ENCODE measurements at places on chromosomes 1 and 21. TPM values are rescaled to one million over a fixed set of nuclear protein-coding genes. Genes with fewer than 3 reads are reported as not detected.

VWA5B1 gene
- polyA plus RNA-seq, result 4.5 TPM

LY9 gene
- polyA plus RNA-seq, result 0.15 TPM

CLCNKB gene
- 1.1 TPM for polyA plus RNA-seq

INSRR gene
- 0.70 TPM for polyA plus RNA-seq

HFM1 gene
- 7.1 TPM for polyA plus RNA-seq

DHCR24 gene
- 122 TPM for polyA plus RNA-seq

CR1 gene
- polyA plus RNA-seq, result 0.23 TPM

GRCh38 chr1:186212568-186213224 is 162.4 kb downstream of the TPR start:
- DNase-seq, result peak; percentile 69

- DNase-seq, result no peak
Measured at GRCh38 chr1:30879126-30879786, 29.3 kb downstream of the SDC3 start.

DNA sequence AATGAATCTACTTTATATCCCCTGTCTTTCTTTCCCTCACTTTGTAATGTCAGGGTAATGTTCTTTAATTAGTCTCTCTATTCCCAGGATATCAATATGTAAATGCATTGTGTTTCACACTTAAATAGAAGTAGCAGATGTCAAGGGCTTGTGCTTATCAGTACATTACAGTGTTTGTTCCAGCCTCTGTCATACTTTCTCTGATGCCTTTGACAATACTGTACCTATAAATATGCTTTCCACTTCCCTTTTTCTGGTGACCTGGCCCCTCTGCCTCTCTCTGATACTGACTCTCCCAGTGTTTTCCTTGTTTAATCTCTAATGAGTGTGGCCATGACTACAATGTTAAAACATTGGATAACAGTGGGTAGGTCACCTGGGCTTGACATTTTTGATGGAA is 862.0 kb upstream of the NEGR1 start:
- DNase-seq, result no peak

DNA sequence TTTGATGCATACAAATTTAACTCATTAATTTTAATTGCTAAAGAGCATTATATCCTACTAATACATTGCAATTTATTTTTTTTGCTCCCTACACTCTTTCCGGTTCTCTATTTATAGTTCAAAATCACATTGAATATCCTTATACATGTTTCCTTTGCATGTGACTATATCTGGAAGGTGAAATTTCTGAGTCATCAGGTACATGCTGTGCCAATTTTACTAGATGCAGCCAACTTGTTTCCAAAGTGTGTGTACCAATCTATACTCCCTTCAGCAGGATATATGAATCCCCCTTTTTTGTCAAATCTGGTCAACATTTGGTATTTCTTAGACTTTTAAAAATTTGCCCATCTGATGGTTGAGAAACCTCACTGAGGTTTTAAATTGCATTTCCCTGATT is 602.9 kb upstream of the CAMK1G start:
- no peak for DNase-seq

DNA sequence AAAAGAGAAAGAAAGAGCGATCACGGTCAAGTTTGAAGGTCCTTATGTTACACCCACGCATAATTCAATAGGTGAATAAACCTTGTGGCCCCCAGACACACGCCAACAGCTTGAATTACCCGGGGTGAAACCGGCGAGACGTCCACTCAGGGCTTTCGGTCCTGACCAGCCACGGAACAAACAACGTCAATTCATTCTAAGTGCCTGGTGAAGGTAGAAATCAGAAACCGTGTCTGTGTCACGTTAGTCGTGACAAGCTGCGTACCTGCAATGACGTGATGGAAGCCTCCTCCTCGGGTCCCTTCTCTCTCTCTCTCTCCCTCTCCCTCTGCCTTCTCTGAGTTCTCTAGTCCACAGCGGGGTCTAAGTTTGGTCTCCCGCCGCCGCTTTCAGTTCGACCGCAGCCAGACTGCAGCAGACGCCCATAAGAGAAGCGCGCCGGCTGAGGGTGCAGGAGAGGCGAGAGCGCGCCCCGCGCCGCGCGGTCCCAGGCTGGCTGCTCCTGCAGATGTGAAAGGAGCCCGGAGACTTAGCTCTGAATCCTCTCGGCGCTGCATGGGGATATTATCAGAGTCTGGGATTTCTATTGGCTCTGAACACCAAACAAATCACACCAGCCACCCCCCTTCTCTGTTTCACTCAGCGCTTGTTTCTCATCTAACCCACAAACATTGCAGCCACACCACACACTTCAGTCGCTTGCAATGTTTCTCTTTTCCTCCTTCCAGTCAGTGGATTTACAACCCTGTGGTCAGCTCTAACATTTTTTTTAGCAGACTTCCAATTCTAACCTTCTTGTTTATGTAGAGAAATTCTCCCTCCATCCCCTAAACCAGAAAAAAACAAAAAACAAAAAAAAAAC is at the start of gene GREM2:
Gene GREM2 (minus strand): TSS at position 537 of the 862 bp plus-strand sequence. CDS start 118,680 bp downstream, outside the sequence.
- peak; percentile 57 for DNase-seq

- no peak for DNase-seq
Measured at GRCh38 chr1:114466334-114467014, 44.5 kb downstream of the TRIM33 start.

DNA sequence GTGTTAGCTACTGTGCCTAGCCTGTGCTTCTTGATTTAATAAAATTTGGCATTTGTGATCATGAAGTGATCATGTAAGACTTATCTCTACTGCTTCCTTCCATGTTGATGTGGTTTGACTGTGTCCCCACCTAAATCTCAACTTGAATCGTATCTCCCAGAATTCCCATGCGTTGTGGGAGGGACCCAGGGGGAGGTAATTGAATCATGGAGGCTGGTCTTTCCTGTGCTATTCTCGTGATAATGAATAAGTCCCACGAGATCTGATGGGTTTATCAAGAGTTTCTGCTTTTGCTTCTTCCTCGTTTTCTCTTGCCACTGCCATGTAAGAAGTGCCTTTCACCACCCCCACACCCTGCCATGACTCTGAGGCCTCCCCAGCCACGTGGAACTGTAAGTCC is at the start of gene OVAAL:
Gene OVAAL (plus strand): TSS at position 301 of the 400 bp plus-strand sequence.
- DNase-seq, result no peak

DNA sequence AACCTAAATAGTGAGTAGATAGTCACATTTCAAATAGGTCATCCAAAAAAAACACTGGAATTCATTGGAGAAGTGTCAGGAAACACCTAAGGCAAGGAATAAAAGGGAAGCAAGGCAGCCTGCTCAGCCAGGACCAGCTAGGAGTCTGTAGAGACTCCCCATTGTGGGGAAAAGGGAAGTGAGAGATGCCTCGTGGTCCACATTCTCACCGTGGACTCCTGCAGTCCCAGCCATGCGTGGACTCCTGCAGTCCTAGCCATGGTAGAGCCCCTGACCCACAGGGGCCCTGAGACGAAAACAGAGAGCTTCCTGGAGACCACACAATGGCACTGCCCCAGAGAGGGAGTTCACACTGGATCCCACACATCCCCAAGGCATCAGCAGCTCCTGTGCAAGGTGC is 97.5 kb downstream of the LRIG2 start:
- DNase-seq, result no peak

DNA sequence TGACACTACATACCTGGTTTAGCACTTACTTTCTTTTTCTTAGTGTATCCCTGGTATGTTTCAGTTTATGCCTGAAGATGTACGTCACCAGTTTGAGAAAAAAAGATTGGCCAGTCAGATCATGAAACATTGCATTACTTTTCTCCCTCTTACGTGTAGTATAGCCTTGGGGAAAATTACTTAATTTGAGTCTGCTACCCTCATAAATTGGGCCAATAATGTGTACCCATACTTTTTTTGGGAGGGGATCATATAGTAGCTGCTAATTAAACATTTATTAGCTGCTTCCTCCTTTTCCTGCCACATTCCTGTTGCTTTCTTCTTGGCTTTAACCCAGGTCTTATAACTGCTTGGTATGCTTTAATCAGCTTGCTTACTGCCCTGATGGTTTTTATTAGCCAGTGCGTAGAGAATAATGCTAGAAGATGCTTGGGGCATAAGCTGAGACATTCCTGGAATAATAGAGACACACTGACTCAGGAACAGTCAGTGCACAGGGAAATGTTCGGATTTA is 32.1 kb downstream of the RABGAP1L start:
- no peak for DNase-seq

DNA sequence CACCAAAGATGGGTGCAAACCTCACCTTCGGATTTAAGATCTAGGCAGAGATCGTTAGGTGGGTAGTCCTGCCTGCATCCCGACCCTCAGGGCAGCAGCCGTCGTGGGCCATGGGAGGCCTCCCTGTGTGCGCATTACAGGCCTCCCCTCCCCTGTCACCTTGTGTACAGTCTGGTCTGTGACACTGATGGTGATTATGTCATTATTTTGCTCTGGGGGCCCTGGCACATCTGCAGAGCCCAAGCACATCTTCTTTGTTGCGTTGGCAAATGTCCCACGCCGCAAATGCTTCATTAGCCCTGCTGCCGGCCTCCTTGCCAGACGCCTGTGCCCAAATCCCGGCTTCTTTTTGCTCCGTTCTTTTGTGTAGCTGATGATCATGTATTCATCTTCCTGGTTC is 31.7 kb downstream of the PROX1 start:
- no peak for DNase-seq

DNA sequence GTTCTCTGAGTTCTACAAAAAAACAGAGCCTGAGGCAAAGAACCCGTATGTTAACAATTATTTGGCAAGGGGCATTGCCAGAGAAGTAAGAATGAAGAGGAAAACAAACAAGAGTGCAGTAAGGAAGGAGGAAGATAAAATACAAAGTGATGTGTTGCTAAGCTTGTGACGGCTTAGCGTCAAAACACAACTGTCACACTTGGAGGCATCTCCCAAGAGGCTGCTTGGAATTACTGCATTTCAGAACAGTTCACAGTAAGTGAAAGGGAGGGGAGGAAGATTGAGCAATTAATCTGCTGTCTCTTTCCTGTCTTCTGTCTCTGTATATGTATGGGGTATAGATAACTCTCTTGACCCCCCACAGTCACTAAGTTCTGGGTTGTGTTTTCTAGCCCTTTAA is 1017.0 kb upstream of the TMPRSS15 start:
- peak; percentile 73 for DNase-seq

- no peak for DNase-seq
Measured at GRCh38 chr21:37369307-37369854, 2.8 kb downstream of the DYRK1A start.

- no peak for DNase-seq
Measured at GRCh38 chr1:88324899-88325298, 359.2 kb upstream of the PKN2 start.

DNA sequence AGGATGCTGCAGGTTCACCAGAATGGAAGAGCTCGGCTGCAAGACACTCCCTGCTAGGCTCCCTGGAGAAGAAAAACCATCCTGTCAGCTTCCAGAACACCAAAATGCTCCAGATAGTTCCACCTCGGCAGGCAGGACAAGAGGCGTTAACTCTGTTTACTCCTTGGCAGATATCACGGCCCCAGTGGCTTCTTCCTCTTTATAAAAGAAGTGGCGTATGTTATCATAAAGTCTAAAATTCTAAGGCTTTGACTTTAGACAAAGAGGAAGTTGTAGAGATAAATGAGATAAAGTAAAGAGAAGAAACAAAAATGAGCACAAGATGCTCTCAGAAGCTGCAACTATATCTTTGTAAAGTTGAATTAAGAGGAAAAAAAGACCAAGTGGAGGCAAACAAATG is 24.3 kb upstream of the MTF1 start:
- DNase-seq, result no peak

GRCh38 chr1:29251164-29252124 is 15.1 kb downstream of the PTPRU start:
- DNase-seq, result no peak

GRCh38 chr1:172909606-172910326 is 141.0 kb downstream of the TNFSF18 start:
- DNase-seq, result no peak

DNA sequence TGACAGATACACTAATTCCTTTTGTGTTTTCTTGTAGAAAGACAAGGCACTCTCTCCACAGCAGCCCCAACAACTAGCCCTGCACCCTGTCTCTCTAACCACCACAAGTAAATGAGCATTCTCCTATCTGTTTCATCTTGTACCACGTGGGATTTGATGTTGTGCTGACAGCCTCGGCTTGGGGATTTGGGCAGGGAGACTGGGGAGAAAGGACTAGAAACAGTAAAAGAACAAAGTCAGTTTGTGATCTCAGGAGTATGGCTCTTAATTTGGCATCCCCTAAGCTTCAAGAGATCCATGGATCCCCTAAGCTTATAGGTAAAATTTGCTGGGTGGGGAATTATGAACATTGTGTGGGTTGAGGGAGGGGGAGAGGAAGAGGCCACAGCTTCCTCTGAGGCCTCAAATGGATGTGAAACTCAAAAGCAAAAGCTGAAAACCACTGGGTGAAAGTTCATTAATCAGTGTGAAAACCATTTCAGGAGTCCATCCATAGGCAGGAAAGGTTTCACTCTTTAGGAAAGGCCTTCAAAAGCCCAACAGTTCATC is 3.1 kb downstream of the C1orf162 start:
- DNase-seq, result no peak

DNA sequence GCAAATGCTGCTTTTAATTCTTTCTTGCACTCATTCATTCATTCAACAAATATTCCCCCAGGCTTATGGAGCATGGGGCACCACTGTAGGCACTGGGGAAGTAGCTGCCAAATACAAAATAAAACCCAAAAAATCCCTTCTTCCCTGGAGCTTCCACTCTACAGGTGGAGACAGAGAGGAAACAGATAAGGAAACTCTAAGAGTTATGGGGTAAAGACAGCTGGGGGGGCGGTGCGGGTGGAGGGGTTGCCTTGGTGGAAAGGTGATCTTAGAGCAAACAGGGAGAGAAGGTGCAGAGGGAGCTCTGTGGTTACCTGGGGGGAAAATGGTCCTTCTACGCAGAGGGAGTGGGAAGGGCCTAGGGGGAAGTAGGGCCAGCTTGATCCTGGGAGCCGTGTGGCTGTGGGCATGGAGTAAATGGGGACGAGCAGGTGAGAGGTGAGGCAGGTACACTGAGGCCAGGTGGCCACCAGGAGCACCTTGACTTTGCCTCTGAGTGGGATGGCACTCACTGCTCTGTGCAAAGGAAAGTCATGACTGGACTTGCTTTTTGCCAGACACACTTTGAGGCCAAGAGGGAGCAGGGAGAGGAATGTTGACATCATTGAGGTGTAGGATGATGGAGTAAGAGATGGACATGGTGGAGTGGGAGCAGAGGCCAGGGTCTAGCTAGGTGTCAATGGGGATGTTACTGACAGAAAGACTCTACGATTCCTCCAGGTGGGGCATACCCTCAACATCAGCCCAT is 152.0 kb downstream of the ETS2 start:
- no peak for DNase-seq

GRCh38 chr1:232570007-232570406 is 59.9 kb downstream of the SIPA1L2 start:
- DNase-seq, result no peak
